Occipital lobe (tissue), 3 donors: ENCODE measurements at places on chromosomes 11 and 22. TPM values are rescaled to one million over a fixed set of nuclear protein-coding genes. Genes with fewer than 3 reads are reported as not detected.

UBQLN3 gene
- total RNA-seq = not detected

BBOX1 gene
- 4.1 TPM for total RNA-seq

FOXRED2 gene
- total RNA-seq = 10.6 TPM

IL10RA gene
- 6.7 TPM for total RNA-seq

GRCh38 chr22:20131597-20131858, at the start of gene ZDHHC8:
Gene ZDHHC8 (plus strand): TSS chr22:20131804. CDS start chr22:20131948, 144 bp downstream.
- DNase-seq = no peak

DNA sequence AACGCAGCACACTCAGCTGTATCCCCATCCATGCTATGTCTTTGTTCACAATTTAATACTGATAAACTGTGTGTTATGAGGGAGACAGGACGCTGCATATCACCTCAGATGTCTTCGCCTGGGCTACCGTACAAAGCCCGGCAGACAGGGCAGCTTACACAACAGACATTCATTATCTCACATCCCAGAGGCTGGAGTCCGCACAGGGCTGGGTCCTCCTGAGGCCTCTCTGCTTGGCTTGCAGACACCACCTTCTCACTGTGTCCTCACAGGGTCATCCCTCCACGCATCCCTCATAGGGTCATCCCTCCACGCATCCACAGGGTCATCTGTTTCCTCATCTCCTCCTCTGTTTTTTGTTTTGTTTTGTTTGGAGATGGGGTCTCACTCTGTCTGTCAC, 61.2 kb downstream of the SHANK2 start:
- no peak for DNase-seq

DNA sequence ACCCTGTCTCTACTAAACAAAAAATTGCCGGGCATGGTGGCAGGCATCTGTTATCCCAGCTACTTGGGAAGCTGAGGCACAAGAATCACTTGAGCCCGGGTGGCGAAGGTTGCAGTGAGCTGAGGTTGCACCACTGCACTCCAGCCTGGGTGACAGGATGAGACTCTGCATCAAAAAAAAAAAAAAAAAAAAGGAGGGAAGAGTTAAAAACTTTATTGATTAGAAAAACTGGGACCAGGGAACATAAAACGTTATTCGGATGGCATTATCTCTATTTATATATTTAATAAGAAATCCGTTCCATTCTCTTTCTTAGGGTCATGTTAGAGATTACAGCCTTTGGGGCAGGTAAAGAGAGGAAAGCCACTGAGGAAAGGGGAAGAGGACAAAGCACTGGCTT, 197.5 kb downstream of the BCR start:
- DNase-seq = no peak

DNA sequence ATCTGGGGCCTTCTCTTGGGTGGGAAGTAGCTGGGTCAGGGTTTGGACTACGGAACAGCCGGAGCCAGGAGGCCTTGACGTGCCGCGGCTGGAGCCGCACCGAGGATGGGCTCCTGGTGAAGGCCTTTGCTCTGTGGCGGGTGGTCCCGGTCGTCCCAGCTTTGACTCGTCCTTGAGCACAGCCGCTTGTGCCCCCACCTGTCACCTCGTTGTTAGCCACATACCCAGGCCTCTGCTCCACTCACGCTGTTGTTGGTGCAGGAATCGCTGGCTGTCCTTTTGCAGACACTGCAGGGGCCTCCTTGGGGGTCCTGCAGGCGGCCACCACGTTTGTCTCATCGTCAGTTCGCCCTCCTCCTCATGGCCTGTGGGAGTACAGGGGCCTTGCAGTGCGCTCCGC, 17.1 kb downstream of the PHRF1 start:
- DNase-seq = no peak

DNA sequence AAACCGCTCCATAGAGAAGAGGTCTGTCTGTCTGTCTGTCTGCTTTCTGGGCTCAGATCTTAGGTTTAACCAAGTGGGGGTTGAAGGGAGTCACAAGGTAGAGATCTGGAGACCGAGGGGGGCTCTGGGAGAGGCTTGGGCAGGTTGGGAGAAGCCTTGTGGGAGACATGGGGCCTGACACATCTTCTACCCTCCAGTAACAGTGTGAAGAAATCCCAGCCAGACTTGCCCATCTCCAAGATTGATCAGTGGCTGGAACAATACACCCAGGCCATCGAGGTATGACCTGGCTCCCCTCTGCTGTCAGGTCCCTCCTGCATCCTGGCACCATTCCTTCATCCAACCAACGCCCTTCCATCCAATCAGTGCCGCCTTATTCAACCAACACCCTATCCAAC, 7.4 kb downstream of the PRR33 start:
- no peak for DNase-seq
